ENCODE measurements at places on chromosomes 4 and X.

- DNase-seq = no peak
Measured at GRCh38 chr4:82138374-82138773, 235.4 kb downstream of the HNRNPD start.

- DNase-seq = no peak
Measured at GRCh38 chr4:27288496-27288895, 427.9 kb downstream of the STIM2 start.

GRCh38 chr4:7668271-7668670 lies 233.5 kb upstream of the PSAPL1 start:
- no peak for DNase-seq

DNA sequence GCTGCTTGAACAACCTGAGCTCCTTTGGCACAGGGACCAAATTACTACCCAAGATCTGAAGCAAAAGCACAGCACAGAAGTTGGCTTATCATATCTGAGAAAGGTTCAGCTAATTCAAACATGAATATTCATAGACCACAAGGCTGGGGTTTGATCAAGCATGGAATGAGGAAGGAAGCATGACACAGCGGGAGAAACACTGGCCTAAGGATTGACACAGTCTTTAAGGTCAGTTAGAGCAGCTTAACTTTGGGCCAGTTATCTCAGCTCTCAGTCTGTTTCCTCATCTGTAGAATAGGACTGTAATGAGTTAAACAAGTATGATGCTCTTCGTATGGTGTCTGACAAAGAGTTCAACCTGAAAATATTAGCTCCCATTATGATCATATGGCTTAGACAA lies 88.5 kb upstream of the CBR4 start:
- no peak for DNase-seq

GRCh38 chr4:37486166-37486565 lies 200.0 kb downstream of the RELL1 start:
- DNase-seq = no peak

GRCh38 chrX:79325263-79325958 lies 41.7 kb downstream of the ITM2A start:
- no peak for DNase-seq

- no peak for DNase-seq
Measured at GRCh38 chrX:40006106-40007017, 91.4 kb downstream of the BCOR start.

GRCh38 chr4:1150875-1151274 lies 21.5 kb downstream of the SPON2 start:
- DNase-seq = no peak

- DNase-seq = peak; percentile 28
Measured at GRCh38 chrX:8738588-8739189, 6.8 kb upstream of the ANOS1 start.

GRCh38 chrX:19064175-19064574 lies 58.1 kb downstream of the ADGRG2 start:
- DNase-seq = no peak

GRCh38 chrX:97637289-97637688 lies 753.6 kb downstream of the RPA4 start:
- DNase-seq = peak; percentile 0

DNA sequence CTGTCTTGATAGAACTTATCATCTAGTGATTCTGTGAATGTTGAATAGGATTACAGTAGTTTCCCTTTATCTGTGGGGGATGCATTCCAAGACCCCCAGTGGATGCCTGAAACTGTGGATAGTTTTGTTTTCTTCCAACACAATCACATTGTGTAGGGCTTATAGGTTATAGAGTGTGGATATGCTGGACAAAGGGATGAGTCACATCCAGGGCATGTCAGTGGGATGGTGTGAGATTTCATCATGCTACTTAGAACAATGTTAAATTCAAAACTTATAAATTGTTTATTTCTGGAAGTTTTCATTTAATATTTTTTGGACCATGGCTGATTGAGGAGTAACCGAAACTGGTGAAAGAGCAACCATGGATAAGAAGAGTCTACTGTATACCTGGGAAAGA lies 432.3 kb upstream of the ATOH1 start:
- peak; percentile 37 for DNase-seq

GRCh38 chr4:54525602-54526001 lies 132.2 kb upstream of the KIT start:
- peak; percentile 95 for DNase-seq

Measured in AG10803 (cell line).